NB4 (cell line): ENCODE measurements at places on chromosomes 3 and 15.
A peak's percentile ranks its signal among the peaks of the same experiment; 100 is the strongest.

GRCh38 chr3:51944451-51945021 lies 2.4 kb downstream of the PARP3 start:
- no peak for DNase-seq

DNA sequence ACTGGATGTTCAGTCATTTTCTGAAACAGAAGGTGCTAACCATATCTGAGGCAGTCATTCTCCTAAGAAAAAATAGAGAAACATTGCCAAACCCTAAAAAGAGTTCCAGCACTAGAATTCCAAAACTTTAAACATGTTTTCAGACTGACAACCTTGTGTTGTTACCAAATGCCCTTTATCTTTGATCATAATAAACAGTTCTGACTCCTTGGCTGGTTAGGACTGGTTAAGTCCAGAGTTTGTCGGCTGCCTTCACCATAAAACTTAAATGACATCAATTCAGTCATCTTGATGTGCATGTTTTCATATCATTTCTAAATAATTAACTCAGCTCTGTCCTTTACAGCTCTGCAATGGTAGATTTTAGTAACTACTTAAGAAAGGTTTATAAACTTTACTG lies 68.0 kb downstream of the COL8A1 start:
- no peak for DNase-seq

DNA sequence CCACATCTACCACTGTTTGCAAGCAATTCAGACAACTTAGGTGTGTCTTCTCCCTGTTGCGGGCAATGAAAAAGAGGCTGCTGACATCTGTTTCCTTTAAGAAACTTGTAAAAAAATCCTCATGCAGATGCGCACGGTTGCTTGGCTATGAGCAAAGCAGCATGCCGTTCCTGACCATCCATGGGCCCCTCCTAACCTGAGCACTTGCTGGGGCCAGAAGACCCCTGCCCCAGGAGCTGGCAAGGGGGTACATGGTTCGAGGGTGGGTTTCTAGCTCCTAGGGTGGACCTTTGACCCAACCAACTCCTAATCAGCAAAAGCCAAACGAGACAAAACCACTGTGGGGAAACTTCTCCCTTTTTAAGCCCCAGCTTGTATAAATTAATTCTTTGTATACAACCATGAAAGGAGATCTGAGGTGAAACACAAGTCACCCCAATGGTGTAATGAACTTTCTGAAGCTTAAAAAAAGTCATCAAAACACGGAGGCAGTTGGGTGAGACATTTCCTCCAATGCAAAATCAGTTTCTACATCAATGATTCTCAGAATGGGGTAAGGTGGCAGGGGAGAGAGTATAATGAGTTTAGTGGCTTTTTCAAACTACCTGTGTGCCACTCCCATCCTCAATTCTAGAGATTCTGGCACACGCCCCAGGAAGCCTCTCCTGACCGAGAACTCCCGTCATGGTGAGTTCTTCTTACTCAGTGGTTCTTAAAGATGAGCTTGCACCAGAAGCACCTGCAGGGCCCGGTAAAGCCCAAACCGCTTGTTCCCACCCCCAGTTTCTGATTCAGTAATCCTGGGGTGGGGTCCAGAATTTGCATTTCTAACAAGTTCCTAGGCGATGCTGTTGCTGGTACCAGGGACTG lies 44.1 kb downstream of the CPN2 start:
- DNase-seq, result peak; percentile 77

- DNase-seq, result no peak
Measured at GRCh38 chr15:32951736-32952464, 234.1 kb downstream of the GREM1 start.

DNA sequence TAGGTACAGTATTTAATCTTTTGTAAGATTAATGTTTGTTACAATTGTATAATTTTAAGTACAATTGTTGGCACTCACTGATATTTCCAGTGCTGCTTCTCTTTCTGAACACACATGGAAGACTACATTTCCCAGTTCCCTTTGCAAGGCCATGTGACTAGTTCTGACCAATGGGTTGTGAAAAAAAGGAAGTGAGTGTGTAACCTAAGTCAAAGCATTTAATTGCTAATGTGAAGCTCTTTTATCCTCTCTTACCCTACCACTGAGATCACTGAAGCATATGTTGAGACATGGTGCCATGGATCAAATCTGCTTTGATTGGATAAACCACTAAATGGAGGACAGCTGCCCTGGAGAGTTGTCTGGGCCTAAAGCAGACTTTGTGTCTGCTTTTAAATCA lies 83.9 kb upstream of the PLXND1 start:
- DNase-seq, result peak; percentile 78

DNA sequence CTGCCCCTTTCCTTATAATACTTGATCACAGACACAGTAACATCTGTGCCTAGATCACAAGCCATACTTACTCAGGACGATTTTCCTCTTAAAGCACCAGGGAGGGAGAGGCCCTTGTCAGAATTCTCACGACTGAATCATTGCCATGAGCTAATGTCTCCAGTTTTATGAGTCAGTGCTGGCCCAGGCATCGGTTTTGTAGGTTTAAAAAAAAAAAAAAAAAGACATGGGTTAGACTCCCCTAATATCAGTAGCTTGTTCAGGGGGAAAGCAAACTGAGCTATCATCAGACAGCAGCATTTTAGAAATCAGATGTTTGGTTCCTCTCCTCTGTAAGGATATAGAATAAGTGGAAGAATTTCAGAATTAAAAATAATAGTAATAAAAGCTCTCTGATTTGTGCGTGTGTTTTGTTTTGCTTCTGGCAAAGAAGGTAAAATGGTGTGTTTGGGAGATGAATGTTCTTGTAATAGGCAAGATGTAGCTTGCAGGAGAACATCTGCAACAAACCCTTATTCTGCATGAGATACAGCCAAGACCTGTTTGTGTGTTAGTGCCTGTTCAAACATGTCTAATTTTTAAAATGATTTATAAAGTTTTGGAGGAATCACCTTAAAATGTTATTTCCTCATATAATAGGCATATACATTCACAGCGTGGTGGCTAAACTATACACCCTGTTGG lies 193.6 kb downstream of the TP63 start:
- DNase-seq, result no peak
